Stimulated activated CD4-positive, alpha-beta T cell treated with anti-CD3 and anti-CD28 coated beads, Interleukin-15, amount 100 ng/mL, for 24 hours (primary cell): ENCODE measurements at places on chromosomes 2 and 18.

DNA sequence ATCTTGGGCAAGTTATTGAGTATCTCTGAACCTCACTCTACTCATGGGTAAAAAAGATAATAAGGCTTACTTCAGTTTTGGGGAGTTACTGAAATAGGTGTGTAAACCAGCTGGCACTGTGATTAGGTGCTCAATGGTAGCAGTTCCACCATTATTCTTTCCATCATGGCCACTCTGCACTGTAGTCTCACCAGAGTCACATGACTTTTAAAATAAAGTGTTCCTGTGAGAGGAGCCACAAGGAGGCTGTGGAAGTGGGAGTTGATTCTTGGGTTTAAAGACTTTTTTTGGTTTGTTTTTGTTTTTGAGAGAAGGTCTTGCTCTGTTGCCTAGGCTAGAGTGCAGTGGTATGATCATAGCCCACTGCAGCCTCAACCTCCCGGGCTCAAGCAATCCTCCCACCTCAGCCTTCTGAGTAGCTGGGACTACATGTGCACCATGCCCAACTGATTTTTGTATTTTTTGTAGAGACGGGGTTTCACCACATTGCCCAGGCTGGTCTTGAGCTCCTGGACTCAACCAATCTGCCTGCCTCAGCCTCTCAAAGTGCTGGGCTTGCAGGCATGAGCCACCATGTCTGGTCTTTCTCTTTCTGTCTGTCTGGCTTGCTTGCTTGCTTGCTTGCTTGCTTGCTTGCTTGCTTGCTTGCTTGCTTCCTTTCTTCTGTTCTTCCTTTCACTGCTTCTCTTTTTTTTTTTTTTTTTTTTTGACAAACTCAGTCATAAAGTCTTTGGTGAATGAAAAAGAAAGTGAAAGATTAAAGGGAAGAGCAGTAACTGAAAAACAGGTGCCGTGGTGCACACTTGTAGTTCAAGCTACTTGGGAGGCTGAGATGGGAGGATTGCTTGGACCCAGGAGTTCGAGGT, 21.2 kb upstream of the ACVR1 start:
- peak; percentile 57 for DNase-seq

DNA sequence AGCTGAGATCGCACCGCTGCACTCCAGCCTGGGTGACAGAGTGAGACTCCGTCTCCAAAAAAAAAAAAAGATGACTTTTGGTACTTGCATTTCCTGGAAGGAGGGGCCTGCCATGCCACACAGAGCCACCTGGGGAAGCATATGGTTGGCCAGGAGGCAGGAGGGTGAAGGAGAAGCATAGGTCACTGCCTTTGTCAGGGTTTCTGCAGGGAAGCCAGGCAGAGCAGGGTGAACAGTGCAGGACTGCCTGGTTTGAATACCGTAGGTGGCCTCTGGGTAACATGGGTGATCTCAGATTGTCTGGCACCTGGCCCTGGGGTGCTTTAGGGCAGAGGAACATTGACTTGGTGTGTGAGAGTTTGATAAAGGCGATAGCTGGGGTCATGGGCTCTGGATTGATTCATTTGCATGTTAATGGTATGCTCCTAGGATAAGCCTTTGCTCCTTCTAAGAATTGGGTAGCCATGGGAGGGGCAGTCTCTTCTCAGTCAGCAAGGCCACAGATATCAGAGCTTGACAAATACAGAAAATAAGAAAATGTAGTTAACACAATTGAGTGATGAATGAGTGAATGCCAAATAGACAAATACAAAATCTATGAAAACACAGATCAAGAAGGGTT, 124.0 kb upstream of the SEC11C start:
- DNase-seq = no peak

GRCh38 chr2:54546923-54547720, 91.0 kb downstream of the SPTBN1 start:
- no peak for DNase-seq

DNA sequence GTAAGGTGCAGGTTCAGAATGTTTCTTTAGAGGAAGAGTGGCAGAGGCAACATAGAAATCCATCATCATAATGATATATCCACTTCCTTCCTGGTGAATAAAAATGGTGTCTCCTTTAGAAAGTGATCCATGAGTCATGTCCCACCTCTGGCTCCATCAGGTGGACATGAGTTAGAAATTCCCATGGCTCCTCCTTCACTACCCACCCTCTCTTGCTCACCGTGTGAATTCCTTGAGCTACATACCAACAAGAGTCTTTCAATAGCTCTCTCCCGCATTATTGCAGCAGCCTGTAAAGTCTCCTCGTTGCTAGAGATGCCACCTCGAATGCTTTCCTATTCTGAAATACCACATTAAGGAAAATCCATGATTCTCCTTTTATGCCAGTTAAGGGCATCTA, 317.6 kb downstream of the LNPK start:
- no peak for DNase-seq

GRCh38 chr2:169047256-169048250, 16.4 kb upstream of the ABCB11 start:
- DNase-seq = no peak

DNA sequence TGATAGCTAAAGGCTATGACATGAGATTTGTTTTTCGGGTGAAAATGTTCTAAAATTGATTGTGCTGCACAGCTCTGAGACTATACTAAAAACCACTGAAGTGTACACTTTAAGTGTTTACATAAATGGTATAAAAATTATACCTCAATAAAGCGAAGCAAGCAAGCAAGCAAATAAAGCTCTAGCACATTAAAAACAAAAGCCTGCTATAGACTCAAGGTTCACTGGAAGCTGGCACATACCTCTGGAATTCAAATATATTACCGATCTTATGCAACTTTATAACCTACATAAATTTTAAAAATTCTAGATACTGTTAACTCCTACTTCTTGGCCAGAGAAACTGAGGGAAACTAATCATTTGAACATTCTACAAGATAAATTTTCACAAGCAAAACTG, 20.1 kb downstream of the PELI1 start:
- no peak for DNase-seq

- no peak for DNase-seq
Observed at GRCh38 chr2:160015746-160016145, 46.7 kb downstream of the PLA2R1 start.

DNA sequence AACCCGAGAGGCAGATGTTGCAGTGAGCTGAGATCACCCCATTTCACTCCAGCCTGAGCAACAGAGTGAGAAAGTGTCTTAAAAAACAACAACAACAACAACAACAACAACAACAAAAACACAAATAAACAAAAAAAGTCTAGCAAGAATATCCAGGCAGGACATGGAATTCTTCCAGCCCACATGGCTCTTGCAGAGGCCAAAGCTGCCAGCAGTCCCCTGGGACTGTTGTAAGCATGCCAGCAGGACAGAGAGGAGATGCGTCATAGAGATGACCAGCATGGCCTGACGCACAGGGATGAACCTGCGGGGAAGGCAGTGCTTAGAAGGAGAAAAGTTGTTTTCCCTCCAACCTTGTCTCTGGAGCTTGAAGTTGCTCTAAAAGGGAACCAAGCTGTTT, 182.3 kb upstream of the PGAP1 start:
- no peak for DNase-seq

- no peak for DNase-seq
Observed at GRCh38 chr2:233074106-233074505, 14.0 kb downstream of the INPP5D start.

DNA sequence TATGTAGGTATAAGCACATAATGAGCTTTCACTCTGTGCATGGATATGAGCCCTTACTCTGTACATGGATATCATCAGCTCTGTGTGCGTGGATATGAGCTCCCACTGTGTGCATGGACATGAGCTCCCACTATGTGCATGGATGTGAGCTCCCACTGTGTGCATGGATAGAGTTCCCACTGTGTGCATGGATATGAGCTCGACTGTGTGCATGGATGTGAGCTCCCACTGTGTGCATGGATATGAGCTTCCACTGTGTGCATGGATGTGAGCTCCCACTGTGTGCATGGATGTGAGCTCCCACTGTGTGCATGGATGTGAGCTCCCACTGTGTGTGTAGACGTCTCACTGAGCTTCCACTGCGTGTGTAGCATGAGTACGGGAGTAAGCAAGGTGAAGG, 149.3 kb upstream of the ALKAL2 start:
- DNase-seq = no peak

DNA sequence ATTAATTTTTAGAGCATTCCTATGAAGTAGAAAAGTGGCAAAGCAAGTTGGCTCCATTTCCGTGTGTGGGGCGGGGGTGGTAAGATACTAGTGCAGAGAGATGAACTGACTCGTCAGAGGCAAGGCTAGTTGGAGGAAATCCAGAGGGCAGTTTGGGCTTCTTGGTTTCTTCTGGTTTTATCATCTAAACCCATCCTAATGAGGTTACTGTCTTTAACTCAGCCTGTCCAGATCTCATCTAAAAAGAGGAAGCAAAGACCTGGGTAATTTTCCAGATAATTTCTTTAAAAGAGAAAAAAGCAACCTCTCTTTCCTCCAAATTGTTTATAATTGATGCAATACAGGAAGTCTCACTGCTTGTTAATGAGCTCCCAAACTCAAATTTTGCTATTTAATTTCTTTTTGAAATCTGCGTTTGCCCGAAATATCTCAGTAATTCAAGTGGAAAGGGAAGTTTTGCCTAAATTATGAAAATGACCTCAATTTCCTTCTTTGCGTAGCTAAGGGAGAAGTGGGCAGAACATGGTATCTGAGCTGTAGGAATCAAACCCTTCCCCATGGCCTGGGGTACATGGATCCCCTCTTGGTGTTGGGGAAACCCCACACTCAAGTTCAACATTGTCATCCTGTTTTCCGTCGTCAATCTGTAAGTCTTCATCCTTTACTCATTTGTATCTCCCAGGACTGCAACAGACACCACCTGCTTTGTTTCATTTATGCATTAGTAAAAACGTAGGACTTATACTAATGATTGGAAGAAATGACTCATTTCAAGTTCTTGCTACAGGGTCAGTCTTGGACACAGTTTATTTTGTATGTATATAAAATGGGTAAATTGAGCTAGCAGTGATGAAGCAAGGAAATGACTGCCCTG, 89.1 kb upstream of the KLF7 start:
- peak; percentile 32 for DNase-seq

DNA sequence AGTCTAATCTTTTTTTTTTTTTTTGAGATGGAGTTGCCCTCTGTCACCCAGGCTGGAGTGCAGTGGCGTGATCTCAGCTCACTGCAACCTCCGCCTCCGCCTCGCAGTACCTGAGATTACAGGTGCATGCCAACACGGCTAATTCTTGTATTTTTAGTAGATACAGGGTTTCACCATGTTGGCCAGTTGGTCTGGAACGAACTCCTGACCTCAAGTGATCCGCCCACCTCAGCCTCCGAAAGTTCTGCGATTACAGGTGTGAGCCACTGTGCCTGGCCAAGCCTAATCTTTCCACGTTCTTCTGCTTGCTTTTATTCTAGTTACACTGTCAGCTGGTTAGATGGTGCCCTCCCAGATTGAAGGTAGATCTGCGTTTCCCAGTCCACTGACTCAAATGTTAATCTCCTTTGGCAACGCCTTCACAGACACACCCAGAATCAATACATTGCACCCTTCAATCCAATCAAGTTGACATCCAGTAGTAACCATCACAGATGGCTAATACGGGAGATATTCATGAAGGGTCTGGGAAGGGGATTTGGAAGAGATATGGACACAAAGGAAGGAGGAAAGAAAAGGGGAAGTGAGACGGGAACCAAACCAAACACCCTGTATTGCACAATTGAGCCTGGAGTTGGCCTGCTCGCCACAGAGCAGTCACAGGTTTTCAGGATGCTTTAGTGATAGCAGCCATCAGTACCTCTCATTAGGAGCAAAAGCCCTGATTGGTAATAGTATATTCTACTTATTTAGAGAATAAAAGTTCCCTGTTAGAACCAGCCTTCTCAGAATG, 229.8 kb downstream of the PIK3C3 start:
- no peak for DNase-seq

DNA sequence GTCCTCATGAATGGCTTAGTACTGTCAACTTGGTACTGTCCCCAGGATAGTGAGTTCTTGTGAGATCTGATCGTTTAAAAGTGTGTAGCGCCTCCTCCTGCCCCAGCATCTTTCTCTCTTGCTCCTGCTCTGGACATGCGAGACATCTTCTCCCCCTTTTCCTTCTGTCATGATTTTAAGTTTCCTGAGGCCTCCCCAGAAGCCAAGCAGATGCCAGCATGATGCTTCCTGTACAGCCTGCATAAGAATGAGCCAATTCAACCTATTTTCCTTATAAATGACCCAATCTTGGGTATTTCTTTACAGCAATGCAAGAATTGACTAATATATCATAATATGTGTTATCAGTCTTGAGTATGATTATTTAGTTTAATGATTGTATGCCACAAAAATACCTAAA, 3.5 kb upstream of the RSAD2 start:
- DNase-seq = no peak
